Effector CD8-positive, alpha-beta T cell (primary cell): ENCODE measurements at places on chromosomes 11 and 22.

- no peak for DNase-seq
These were observed 81.5 kb upstream of the HORMAD2 start for GRCh38 chr22:29998627-29999384.

GRCh38 chr11:120279502-120279901 is 39.6 kb downstream of the POU2F3 start:
- DNase-seq: no peak

- DNase-seq: no peak
These were observed 120.9 kb downstream of the GALNT18 start for GRCh38 chr11:11500744-11501487.

DNA sequence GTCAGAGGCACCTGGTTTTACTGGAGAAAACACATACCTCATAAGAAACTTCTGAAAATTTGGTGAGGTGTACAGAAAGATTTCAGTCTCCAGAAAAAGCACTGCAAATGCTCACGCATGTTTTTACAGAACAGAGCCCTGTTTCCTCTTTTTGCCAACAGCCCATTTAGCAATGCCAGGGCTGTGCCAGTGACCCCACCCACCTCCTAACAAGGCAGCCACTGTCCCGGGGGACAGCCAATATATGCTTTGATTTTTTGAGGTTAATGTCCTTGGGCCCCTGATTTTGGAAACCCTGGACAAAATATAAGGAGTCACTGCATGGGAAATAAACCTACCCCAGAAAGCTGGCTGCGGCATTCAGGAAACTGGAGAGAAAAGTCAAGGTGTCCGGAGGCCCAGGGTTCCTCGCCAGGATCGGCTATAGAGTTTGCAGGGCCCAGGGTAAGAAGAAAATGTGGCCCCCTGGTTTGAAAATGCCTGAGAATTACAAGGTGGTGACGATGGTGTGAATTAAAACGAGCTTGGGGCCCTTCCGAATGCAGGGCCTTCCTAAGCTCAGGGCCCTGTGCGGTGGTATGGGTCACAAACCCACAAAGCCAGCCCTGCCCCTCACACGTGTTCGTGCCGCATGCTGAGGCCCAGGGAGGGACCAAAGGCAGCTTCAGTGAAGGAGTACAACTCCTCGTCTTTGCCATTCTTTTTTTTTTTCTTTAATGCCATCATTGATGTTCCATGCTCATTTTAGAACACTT is 71.1 kb upstream of the WNT7B start:
- DNase-seq: no peak

GRCh38 chr11:69001243-69002081 is 11.6 kb downstream of the MRGPRF start:
- DNase-seq: no peak

DNA sequence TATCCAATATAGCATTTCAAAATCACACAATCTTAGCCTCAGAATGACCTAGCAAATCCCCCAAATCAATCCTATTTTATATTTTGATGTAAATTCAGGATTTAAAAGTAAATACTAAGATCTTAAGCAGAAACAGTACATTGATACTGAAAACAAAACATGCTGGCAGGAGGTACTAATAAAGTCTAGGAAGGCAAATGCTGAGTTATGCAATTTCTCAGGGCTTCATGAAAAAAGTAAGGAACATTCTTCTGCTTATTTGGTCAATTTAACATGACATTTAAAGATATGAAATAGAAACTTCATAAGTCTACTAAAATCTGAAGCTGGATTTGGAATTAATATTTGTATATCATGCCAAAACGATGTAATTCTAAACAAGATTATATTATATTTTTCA is 153.3 kb downstream of the SWAP70 start:
- no peak for DNase-seq

DNA sequence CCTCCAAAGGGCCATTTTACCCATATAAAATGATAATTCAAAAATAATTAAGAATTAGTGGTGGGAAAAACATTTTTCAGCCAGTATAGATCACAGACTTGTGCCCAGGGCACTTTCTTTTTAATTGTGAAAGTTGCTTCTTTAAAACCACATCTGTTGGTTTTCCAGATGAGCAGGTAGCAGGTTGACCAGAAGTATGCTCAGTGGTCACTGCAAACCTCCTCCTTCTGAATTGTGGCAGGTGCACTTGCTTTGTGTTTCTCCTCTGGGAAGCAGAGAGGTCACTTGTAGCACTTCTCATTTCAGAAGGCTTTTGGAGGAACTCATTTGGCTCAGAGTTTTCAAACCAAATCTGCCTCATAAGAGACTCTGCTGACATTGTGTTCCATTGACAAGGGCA is 24.6 kb upstream of the CWF19L2 start:
- DNase-seq: no peak

- no peak for DNase-seq
These were observed 1.7 kb upstream of the CABIN1 start for GRCh38 chr22:24009227-24010017.

DNA sequence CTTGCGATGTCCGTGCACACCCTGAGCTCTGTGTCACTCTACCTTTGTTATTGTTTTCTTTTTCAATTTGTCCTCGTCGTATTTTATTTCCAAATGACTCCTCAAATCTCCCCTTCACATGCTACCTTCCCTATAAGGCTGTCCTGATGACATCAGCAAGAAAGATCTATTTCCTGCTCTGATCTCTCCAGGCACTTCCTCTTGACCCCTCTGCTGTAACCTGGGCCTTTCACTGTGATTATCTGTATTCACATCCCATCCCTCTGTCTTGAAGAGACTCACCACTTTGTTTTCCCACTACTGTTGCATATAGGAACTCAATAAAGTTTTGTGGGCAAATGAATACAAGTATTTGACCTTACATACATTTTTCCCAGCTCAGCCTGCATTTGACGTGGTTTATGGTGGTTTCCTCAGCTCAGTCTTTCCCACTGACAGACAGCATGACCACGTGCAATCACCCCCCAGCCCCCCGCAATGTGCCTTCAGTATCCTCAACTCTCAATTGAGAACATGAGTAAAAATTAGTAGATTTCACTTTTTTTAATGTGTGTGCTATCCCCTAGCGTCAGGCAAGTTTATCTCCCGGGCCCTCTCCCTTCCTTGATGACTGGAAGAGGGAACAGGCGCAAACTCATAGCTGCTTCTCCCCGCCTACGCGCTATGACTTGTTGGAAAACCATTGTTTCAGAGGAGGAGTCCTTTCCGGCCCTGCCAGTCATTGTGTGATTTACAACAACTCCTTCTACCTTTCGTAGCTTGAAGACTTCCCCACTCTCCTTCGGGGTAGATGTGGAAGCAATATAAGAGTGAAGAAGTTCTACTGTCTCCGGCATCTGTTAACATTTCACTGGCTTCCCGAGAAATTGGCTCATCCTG is 498.5 kb downstream of the NTM start:
- no peak for DNase-seq

GRCh38 chr11:3920148-3920852 is 64.8 kb downstream of the STIM1 start:
- no peak for DNase-seq

DNA sequence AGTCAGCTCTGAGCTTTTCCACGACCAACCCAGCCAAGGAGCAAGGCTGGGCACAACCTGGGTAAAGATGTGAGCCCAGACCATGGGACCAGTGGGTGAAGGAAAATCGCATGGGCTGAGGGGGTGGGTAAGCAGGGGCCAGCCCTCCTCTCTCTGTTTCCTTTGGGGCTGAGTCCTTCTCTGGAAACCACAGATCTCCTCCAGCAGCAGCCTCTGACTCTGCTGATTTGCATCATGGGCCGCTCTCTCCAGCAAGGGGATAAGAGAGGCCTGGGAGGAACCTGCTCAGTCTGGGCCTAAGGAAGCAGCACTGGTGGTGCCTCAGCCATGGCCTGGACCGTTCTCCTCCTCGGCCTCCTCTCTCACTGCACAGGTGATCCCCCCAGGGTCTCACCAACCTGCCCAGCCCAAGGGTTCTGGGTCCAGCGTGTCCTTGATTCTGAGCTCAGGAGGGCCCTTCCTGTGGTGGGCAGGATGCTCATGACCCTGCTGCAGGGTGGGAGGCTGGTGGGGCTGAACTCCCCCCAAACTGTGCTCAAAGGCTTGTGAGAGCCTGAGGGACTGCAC is 67.8 kb downstream of the GGTLC2 start:
- DNase-seq: no peak

GRCh38 chr11:131763193-131763890 is 392.9 kb downstream of the NTM start:
- DNase-seq: no peak

- no peak for DNase-seq
These were observed 546 bp downstream of the GNB1L start for GRCh38 chr22:19853879-19854777.
